ENCODE measurements at places on chromosomes 11 and 22. TPM values are rescaled to one million over a fixed set of nuclear protein-coding genes. Genes with fewer than 3 reads are reported as not detected.
A peak's percentile ranks its signal among the peaks of the same experiment; 100 is the strongest.

ATG2A gene
- 17.4 TPM for total RNA-seq

DNA sequence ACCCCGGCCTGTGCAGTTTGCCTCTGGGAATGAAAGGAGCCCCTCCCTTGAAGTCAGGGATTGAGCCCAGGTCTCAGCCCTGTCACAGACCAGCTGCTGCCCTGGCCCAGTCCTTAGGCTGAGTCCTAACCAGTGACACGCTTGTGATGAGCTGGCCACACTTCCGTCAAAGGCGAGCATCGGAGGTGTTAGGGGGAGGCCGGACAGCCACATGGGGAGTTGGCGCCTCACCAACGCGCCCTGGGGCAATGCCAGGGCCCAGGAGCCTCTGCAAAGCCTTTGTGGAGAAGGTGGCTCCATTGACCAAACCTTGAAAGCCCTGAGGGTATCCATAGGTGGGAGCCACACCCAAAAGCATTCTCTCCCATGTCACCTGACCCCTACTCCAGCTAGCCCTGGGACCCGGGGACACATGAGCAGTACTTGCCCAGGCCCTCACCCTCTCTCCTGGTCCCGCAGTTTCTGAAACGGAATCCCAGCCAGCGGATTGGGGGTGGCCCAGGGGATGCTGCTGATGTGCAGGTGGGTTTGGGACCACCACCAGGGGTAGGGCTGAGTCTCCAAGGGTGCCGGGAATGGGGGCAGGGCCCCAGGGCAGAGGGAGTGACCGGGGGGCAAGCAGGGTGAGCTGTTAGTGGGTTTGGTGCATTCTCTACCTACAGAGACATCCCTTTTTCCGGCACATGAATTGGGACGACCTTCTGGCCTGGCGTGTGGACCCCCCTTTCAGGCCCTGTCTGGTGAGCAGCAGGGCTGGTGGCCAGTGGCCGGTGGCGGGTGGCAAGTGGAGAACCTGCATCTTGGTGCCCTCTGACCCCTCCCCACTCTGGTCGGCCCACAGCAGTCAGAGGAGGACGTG, 3.7 kb downstream of the PTPRCAP start:
- no peak overlapping the region for H3K4me3 ChIP-seq
- H3K27me3 ChIP-seq: no peaks in the 10 kb centered on the region
- H3K27ac ChIP-seq: no peak overlapping the region
- peaks cover 8% of the 10 kb centered on the region for H3K4me1 ChIP-seq
- H3K36me3 ChIP-seq: peaks cover 12% of the 10 kb centered on the region

DNA sequence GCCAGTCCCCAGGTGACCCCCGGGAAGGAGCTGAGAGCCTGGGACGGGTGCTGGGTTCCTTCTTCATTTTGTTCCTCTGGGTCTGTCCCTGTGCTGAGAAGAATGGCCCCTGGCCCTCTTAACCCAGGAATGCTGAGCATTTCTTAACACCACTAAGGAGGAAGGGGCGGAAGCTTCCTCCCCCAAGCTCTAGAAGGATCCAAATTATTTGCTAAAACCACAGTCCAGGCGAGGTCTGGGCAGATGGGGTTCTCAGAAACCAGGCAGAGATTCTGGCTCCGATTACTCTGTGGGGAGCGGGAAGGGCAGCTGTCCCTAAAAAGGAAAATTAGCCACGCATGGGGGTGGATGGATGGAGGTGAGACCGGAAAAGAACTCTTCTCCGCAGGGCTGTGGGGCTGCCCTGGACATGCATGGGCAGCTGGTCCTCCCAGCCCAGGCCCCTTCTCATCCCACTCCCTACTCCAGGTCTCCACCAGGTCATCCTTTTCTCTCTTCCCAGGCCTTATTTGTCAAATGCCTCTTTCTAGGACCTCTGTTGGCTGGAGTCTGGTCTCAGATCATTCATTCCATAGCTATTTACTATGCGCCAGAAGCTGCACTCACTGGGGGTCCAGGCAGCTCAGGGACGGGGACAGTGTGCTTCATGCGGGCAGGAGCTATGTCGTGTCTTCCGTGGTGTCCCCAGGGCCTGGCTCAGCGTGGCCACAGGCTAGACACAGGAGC, 45.0 kb upstream of the MYH9 start:
- no peak overlapping the region for H3K27ac ChIP-seq
- H3K27me3 ChIP-seq: no peaks in the 10 kb centered on the region
- H3K4me3 ChIP-seq: no peak overlapping the region
- peak; percentile 56 for DNase-seq
- H3K4me1 ChIP-seq: no peaks in the 10 kb centered on the region

MMP1 gene
- total RNA-seq: 3.1 TPM
